ENCODE measurements at places on chromosomes 12 and 14. TPM values are rescaled to one million over a fixed set of nuclear protein-coding genes. Genes with fewer than 3 reads are reported as not detected.
A peak's percentile ranks its signal among the peaks of the same experiment; 100 is the strongest.

DNA sequence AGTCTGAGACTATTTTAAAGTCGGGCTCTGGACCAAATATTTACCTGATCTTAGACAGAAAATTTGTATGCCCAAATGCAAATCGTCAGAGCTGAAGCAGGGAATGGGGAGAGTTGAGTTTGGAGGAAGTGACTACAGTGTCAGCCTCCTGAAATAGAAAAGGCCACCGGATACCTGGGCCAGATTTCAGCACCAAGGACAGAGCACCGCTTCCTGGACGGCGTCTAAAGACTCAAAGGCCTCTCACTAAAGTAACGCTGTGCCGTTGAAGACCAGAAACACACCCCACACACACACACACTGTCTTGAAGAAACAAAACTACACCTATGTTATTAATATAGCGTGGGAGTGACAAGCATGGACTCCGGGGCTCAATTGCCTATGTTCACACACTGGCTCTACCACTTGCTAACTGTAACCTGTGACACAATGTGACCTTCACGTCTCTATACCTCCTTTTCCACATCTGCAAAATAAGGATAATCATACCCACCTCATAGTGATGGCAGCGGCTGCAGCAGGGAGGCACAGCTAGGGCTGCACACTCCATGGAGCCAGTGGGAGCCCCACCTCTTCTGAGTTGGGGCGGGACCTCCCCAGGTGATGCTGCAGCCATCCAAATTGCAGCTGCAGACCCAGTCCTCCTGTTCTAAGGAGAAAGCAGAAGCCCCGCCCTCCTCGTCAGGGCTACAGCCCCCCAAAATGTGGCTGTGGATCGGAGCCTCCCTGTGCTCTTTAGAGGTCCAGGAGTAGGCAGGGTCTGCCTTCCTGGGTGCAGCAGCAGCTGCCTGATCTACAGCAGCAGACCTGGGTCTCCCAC, 35.6 kb downstream of the KRT76 start:
- no peak overlapping the region for H3K4me3 ChIP-seq
- H3K27ac ChIP-seq = no peak overlapping the region
- H3K36me3 ChIP-seq = no peaks in the 10 kb centered on the region
- peak; percentile 87 for DNase-seq
- no peaks in the 10 kb centered on the region for H3K27me3 ChIP-seq

COQ5 gene
- 11.3 TPM for total RNA-seq

DNA sequence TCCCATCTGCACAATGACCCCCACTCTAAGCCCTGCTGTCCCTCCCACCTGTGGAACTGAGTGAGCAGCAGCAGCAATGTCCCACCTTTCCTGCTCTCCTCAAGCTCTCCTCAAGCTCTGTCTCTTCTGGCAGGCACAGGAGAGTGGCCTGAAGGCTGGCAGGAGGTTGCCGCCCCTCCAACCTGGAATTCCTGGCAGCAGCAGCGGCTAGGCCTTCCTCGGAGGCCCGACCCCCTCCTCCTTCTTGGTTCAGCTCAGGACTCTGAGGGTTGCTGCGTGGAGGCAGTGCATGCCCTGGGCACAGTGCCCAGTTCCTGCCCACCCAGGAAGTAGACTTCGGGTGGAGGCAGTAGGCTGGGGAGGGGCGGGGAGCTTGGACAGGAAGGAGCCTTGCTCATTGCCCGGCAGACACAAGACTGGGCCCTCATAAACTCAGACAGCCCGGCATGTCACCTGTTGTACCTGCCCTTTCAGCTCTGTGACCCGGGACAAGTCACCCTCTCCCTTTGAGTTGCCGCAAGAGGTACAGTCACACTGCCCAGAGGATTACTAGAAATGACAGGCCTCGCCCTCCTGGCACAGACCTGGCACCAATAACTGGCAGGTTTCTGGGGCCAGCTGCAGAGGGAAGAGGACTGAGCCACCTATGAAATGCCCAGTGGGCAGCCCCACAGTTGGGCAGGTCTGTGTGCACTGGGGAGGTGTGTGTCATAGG, 2.1 kb upstream of the SERPINA1 start:
- H3K4me1 ChIP-seq = peaks cover 20% of the 10 kb centered on the region
- H3K36me3 ChIP-seq = no peaks in the 10 kb centered on the region
- H3K27ac ChIP-seq = peak overlapping the region; percentile 77
- no peak overlapping the region for H3K4me3 ChIP-seq
- H3K27me3 ChIP-seq = no peaks in the 10 kb centered on the region

DNA sequence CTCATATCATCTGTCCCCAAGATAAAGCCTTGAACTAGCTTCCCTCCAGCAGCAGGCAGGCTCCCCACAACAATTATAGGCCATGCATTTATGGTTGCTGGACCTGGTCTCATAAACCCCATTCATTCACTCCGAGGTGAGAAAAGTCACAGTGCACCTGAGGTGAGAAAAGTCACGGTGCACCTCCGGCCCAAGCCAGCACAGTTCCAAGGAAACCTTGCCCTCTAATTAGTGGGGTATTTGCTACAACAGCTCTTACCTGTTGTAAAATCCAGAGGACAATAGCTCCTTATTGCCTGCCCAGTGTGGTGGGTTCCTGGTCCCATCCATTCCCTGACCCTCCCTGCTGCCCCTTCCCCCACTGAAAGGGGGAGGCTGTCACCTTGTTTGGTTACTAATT, 65.6 kb downstream of the FBXL14 start:
- H3K36me3 ChIP-seq = no peaks in the 10 kb centered on the region
- no peak overlapping the region for H3K4me3 ChIP-seq

PLEKHD1 gene
- total RNA-seq = not detected

- no peaks in the 10 kb centered on the region for H3K4me1 ChIP-seq
- no peak overlapping the region for H3K27ac ChIP-seq
- no peak overlapping the region for H3K4me3 ChIP-seq
- DNase-seq = no peak
- H3K36me3 ChIP-seq = no peaks in the 10 kb centered on the region
Measured at GRCh38 chr14:104081261-104081835, 4.2 kb upstream of the ASPG start.

GRCh38 chr14:101411779-101412178, 149.5 kb upstream of the DIO3 start:
- peaks cover 11% of the 10 kb centered on the region for H3K4me1 ChIP-seq
- H3K27me3 ChIP-seq = no peaks in the 10 kb centered on the region
- no peaks in the 10 kb centered on the region for H3K36me3 ChIP-seq
- H3K27ac ChIP-seq = no peak overlapping the region
- no peak for DNase-seq

DNA sequence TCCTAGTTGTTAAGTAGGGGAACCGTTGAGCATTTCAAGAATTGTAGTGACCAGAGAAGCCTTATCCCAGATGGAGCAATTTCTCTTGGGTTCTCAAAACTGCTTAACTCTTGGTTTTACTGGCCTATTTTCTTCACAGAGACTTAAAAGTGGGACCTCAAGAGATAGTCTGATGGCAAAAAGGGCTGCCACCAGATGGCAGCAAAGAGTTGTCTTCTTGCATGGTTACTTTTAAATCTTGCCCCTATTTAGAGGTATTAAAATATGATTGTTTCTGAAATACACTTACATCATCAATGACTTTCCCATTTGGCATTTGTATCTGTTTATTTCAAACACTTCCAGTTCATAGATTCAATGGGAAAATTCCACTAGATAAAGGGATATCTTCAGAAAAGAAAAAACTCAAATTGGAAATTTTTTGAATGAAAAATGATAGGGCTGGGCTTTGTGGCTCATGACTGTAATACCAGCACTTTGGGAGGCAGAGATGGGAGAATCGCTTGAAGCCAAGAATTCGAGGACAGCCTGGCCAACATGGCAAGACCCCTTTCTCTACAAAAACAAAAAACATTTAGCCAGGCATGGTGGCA, 69.9 kb upstream of the CNTN1 start:
- peak; percentile 6 for DNase-seq
- H3K27me3 ChIP-seq = no peaks in the 10 kb centered on the region
- no peaks in the 10 kb centered on the region for H3K4me1 ChIP-seq
- no peaks in the 10 kb centered on the region for H3K36me3 ChIP-seq

DNA sequence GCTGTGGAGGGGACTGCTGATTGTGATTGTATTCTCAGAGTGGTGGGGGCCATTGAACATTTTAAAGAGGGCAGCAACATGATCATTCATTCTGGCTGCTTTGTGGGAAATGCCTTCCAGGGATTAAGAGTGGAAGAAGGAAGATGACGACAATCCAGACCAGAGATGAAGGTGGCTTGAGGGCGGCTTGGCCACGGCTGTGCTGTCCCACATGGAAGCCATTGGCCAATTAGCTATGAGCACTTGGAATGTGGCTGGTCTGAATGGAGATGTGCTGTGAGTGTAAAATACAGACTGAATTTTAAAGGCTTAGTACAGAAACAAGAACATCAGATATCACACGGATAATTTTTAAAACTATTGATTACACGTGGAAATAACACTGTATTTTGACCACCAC, 19.2 kb upstream of the SLC10A1 start:
- no peak overlapping the region for H3K27ac ChIP-seq
- H3K4me3 ChIP-seq = no peak overlapping the region
- H3K4me1 ChIP-seq = no peaks in the 10 kb centered on the region

DNA sequence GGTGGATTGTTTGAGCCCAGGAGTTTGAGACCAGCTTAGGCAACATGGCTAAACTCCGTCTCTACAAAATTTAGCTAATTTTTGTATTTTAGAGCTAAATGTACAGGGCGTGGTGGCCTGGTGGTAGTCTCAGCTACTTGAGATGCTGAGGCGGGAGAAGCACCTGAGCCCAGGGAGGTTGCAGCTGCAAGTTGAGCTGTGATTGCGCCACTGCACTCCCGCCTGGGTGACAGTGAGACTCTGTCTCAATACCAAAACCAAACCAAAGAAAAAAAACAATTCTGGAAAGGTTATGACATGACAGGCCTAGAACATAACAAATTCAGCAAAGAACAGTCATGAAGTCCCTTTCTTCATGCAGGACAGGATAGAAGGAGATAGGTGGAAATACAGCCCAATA, 25.7 kb downstream of the WDR89 start:
- no peaks in the 10 kb centered on the region for H3K4me1 ChIP-seq
- H3K27ac ChIP-seq = no peak overlapping the region

ACSS3 gene
- total RNA-seq = 2.1 TPM

PTPRR gene
- 0.14 TPM for total RNA-seq

HOXC12 gene
- not detected for total RNA-seq

- DNase-seq = no peak
- no peaks in the 10 kb centered on the region for H3K4me1 ChIP-seq
- no peak overlapping the region for H3K27ac ChIP-seq
- H3K36me3 ChIP-seq = no peaks in the 10 kb centered on the region
- H3K27me3 ChIP-seq = no peaks in the 10 kb centered on the region
- H3K4me3 ChIP-seq = no peak overlapping the region
Measured at GRCh38 chr14:94005324-94006073, 8.4 kb downstream of the CCDC197 start.

IQSEC3 gene
- 1.6 TPM for total RNA-seq

DNA sequence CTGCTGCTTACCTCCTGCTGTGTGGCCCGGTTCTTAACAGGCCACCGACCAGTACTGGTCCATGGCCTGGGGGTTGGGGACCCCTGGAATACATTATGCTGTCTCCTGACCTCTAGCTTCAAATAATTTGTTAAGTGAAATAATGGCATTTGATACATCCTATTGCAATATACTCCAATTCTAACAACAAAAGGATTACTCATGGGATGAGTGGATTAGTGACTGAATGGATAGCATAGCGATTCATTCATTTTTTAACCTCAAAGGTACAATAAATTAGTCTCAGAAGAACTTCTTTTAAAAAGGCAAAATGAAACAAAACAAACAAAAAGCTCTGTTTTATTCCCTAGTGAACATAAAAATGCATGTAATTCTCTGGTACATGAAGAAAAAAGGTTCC, 147.9 kb upstream of the PKP2 start:
- no peaks in the 10 kb centered on the region for H3K27me3 ChIP-seq
- no peak overlapping the region for H3K4me3 ChIP-seq
- H3K27ac ChIP-seq = no peak overlapping the region
- H3K4me1 ChIP-seq = no peaks in the 10 kb centered on the region

GRCh38 chr12:118164798-118165486, 29.0 kb downstream of the PEBP1 start:
- no peak for DNase-seq
- no peaks in the 10 kb centered on the region for H3K4me1 ChIP-seq
- H3K36me3 ChIP-seq = peaks cover 3% of the 10 kb centered on the region
- H3K27ac ChIP-seq = no peak overlapping the region
- no peak overlapping the region for H3K4me3 ChIP-seq

- H3K36me3 ChIP-seq = no peaks in the 10 kb centered on the region
- H3K27ac ChIP-seq = peak overlapping the region; percentile 78
- H3K27me3 ChIP-seq = no peaks in the 10 kb centered on the region
- peaks cover 24% of the 10 kb centered on the region for H3K4me1 ChIP-seq
- no peak overlapping the region for H3K4me3 ChIP-seq
Measured at GRCh38 chr14:59254146-59254910, 65.9 kb downstream of the DAAM1 start.

DNA sequence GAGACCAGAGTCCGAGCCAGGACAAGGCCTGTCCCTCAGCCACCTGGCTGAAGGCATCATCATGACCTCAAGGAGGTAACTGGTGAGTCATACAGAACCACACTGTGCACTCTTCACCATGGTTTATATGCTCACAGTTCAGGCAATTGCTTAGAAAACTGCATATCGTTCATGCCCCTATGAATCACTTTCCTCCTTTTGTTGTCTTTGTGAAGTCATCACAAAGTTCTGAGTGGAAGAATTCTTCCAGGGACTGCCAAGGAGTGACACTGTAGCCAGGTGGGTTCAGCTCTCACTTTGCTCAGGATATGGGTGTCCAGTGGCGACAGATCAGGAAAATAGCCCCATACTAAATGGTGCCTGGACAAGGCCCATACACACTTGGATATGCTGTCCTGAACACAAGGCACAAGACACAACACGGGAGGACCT, 92.5 kb downstream of the DPF3 start:
- H3K4me1 ChIP-seq = no peaks in the 10 kb centered on the region
- no peak overlapping the region for H3K4me3 ChIP-seq
- H3K36me3 ChIP-seq = no peaks in the 10 kb centered on the region
- no peak overlapping the region for H3K27ac ChIP-seq
- no peak for DNase-seq
- H3K27me3 ChIP-seq = no peaks in the 10 kb centered on the region

Measured in pancreas (tissue), 10 donors.